ENCODE measurements at places on chromosomes 2 and 18.

DNA sequence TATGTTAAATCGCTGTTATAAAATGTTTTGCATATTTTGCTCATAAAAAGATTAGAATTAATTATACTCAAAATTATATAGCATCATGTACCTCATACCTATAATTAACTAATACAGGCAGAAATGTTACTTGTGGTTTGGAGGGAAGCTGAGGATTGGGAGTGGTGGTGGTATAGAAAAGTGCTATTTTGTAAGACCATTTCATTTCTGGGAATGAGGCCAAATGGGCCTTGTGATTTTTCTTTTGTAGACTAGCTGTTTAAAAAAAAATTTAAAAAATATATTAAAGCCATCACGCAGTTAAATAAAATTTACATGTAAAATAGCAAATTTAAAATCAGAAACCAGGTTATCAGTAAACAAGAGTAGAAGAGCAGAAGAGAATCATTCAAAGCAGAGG lies 560.8 kb upstream of the FAM98A start:
- no peak for DNase-seq

- DNase-seq = no peak
Measured at GRCh38 chr18:24799720-24800119, 339.3 kb downstream of the HRH4 start.

- no peak for DNase-seq
Measured at GRCh38 chr18:77113361-77114151, 19.0 kb downstream of the MBP start.

- no peak for DNase-seq
Measured at GRCh38 chr2:100365434-100365833, 43.1 kb upstream of the LONRF2 start.

GRCh38 chr18:59455728-59456276 lies 96.7 kb upstream of the LMAN1 start:
- DNase-seq = no peak

GRCh38 chr18:28078298-28078697 lies 98.6 kb downstream of the CDH2 start:
- DNase-seq = no peak

- no peak for DNase-seq
Measured at GRCh38 chr2:44130441-44130840, 38.2 kb upstream of the PPM1B start.

DNA sequence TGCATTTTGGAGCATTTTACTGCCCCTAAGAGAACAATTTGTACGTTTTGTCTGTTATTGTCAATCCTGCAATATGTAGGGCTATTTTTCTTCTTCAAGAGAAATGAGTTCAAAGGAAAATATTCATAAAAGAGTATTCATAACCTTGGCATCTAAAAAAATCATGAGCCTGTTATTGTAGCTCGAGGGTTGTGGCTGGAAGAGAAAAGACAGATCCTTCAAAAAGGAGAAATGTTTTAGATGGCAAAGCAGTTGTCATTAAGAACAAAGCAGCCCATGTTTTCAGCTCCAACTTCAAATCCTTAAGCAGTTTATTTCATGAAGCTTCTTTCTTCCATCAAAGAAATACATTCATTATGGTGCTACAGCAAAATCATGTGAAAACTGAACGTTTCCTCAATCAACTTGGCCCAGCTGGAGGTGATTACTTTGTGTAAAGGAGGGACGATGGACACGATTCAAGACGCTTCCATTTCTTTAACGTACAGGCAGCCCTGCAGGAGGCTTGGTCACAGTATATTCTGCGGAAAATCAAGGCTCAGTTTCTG lies 31.4 kb downstream of the QPCT start:
- DNase-seq = no peak

DNA sequence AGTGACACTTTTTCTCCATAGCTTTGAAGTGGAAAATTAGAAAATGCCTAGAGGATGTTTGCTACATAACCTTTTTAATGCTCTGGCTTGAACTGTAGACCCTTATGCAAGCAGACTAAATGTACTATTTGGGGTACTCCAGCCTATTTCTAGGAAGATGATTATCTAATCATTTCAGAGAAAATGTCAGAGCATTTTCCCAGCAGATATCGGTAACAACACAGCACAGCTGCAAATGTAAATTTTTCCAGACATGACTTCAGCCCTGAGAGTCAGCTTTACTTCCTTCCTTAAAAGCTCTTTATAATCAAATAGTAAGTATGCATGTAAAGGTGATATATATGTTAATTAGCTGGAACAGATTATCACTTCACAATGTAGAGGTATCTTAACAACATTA lies 1647.1 kb downstream of the SUCLG1 start:
- no peak for DNase-seq

DNA sequence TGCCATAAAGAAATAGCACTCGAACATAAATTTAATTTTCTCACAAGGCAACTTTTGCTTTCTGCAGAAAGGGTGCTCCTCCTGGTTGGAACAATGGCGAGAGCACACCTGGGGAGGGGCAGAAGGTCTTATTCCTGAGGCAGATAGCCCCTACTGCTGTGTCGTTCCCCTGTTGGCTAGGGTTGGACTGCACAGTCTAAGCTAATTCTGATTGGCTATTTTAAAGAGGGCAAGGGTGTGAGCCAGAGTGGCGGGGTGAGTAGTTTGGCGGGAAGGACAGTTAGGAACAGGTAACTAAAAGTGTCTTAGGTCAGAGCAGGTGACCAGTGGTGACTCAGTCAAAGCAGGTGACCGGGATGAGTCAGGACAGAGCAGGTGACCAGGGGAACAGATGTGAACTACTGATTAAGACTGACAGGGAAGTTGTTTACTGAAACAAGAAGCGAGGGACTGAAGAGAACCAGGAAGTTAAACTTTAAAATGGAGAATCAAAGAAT lies 49.7 kb upstream of the AGAP1 start:
- DNase-seq = no peak

DNA sequence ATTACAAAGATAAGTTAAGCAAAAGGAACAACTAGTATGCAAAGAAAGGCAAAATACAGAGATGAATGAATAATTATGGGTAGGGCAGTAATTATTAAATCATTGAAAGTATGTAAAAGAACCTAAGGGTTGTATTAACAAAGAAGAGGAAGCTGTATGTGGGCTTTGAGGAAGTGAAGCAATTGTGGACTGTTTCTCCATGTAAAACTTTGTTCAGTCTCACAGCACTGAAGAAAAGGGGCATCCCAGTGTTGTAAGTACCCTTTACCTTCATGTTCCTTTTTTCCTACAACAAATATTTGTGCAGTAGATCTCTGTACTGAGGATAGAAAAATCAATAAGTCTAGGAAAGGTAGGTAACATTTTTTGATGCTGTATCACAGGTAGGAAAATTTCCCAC lies 388.7 kb upstream of the NRP2 start:
- no peak for DNase-seq

GRCh38 chr18:35998967-35999366 lies 26.5 kb downstream of the RMP24 start:
- DNase-seq = no peak

DNA sequence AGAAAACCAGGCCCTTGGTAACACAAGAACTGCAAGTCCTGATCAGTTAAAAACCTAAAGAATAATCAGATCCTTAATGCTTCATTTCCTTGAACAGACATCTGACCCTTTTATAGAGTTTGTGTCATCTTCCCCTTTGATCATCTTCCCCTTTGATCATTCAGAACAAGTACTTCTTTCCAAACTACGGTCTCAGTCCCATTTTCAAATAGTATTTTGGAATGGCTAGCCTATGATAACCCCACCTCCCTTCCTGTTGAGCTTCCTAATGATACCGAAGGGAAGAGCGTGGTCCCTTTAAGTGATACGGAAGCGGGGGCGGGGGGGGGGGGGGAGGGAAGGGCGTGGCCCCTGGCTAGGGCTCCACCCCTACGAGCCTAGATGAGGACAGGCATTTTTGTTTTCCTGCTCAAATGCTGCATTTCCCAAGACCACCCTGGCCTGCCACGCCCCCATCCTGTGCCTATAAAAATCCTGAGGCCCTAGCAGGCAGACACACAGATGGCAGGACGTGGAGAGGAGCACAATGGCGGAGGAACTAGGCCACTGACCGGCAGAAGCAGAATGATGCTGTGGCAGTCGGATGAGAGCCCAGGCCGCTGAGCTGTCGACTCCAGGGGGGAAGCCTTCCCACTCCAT lies 24.1 kb upstream of the CHRNA1 start:
- no peak for DNase-seq

DNA sequence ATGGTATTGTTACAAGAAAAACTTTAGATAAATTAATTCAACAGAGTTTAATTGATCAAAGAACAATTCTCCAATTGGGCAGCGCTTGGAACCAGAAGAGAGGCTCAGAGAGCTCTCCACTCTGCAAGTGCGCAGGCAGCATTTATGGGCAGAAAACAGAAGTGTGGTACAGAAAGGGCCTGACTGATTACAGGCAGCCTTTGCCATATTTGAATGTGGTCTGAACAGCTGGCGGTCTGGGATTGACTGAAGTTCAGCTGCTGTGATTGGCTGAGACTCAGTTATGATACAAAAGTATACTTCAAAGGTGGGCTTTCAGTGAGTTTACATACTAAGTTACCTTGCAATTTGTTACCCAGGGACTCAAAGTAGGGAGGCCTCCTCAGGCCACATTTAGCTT lies 301.3 kb upstream of the ID2 start:
- DNase-seq = no peak

- DNase-seq = no peak
Measured at GRCh38 chr2:230097424-230097823, 28.7 kb upstream of the SLC16A14 start.

GRCh38 chr2:69652206-69652605 lies 8.7 kb upstream of the AAK1 start:
- DNase-seq = no peak

- no peak for DNase-seq
Measured at GRCh38 chr2:208686665-208687064, 280.1 kb downstream of the PTH2R start.

DNA sequence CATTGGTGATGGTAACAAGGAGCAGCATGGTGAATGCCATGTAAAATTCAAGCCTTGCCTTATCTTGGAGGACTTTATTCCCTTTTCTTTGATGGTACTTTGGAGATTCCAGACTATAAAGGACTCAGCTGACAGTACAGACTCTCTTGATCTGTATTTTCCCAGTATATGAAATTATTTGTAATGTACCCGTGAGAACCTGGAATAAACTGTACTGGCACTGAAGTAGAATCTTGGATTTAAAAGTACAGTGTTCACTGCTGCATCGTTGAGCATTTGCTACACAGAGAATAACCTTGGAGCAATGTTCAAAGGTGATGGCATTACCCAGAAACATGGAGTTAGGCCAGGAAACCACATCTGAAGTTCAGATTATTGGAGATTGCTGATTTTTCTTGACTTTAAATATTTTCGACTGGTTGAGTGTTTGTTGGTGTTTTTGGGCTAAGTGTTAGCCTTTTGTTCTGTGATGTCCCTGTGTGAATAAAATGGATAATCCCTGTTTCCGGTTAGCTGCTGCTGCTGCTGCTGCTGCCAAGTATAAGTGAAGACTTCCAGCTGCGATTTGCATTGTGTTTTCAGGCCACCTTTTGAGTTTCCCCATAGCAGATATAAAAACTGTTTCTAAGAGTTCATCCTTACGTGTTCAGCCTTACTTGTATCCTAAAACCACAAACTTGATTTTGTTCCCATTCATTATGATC lies 122.0 kb downstream of the SPTBN1 start:
- DNase-seq = no peak

GRCh38 chr18:65906621-65907034 lies 155.8 kb downstream of the CDH7 start:
- no peak for DNase-seq

DNA sequence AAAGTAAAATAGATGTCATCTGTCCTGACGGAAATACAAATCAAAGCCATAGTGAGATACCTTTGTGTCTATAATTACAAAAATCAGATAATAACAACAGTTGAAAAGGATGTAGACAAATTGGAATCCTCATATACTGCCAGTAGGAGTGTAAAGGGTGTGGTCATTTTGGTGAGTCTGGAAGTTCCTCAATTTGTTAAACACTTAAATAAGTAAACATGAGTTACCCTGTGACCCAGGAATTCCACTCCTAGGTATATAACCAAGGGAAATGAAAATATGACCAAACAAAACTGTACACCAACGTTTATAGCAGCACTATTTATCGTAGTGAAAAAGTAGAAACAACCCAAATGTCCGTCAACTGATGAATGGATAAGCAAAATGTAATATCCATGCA lies 24.0 kb downstream of the R3HDM1 start:
- DNase-seq = no peak

GRCh38 chr2:64405581-64406406 lies 48.2 kb upstream of the LGALSL start:
- DNase-seq = no peak

GRCh38 chr2:159157361-159158209 lies 128.9 kb downstream of the WDSUB1 start:
- no peak for DNase-seq

- no peak for DNase-seq
Measured at GRCh38 chr2:217396165-217396564, 536.3 kb upstream of the TNP1 start.

DNA sequence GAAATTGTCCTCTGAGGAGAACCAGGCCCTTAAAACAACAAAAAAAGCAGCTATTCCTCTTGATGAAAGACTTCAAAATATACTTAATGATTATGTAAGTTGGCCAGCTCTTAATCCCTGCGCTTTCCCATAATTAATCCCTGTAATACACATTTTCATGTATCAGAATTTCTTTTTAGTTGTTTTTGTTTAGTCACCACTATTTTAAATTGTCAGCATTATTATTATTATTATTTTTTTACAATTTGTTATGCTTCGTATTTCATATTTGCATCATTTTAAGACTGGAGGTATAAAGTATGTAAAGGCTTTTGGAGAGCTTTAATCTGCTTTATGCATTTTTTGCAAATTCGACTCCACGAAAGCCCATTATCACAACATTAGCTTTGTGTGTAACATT lies 152.9 kb downstream of the ACOXL start:
- no peak for DNase-seq

DNA sequence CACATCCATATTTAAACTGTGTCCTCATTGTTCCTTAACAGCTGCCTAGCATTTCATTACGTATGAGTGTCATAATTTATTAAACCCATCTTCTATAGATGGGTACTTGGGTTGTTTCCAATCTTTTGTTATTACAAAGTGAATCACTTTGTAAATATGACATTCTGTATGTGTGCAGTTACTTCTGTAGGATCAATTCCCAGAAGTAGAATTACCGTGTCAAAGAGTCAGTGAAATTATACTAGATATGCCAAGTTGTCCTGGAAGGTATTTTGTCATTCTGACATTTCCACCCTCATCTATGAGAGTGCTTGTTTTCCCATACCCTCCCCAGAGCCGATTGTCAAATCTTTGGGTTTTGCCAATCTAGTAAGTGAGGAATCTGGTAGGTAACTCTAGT lies 194.5 kb upstream of the APCDD1 start:
- no peak for DNase-seq

- no peak for DNase-seq
Measured at GRCh38 chr18:3979024-3979423, 476.1 kb downstream of the DLGAP1 start.

- DNase-seq = no peak
Measured at GRCh38 chr2:112793449-112793978, 9.2 kb upstream of the IL1A start.

Measured in T-helper 1 cell (primary cell).